ENCODE measurements at places on chromosomes 3 and 15.
A peak's percentile ranks its signal among the peaks of the same experiment; 100 is the strongest.

DNA sequence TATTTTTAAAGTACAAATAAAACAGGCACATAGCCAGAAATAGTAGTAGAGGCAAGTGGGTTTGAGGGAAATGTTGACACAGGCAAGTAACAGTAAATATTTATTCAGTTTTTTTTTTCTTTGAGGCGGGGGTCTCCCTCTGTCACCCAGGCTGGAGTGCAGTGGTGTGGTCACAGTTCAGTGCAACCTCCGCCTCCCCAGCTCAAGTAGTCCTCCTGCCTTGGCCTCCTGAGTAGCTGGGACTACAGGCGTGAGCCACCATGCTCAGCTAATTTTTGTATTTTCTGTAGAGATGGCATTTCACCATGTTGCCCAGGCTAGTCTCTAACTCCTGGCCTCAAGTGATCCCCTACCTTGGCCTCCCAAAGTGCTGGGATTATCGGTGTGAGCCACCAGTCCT lies 43.5 kb downstream of the PHLDB2 start:
- no peak for DNase-seq

DNA sequence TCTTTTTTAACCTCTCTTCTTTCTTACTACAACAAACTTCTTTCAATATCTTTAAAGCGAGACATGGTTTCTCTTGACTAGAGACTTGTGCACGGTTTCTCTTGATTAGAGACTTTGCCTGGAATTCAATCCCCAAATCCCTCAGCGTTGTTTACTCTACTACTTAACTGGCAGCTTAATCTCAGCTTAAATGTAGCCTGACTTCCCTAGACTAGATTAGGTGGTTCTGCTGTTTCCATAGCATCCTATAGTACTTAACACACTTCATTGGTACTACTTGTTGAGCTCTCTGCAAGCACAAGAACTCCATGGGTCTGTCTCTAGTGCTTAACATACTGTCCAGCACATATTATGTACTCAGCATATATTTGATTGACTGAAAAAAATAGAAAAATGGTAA lies 168.2 kb upstream of the GPR149 start:
- DNase-seq = no peak

- DNase-seq = peak; percentile 69
Observed at GRCh38 chr15:92005154-92005553, 151.6 kb downstream of the SLCO3A1 start.

- no peak for DNase-seq
Observed at GRCh38 chr3:124919756-124920155, 14.8 kb downstream of the MUC13 start.

DNA sequence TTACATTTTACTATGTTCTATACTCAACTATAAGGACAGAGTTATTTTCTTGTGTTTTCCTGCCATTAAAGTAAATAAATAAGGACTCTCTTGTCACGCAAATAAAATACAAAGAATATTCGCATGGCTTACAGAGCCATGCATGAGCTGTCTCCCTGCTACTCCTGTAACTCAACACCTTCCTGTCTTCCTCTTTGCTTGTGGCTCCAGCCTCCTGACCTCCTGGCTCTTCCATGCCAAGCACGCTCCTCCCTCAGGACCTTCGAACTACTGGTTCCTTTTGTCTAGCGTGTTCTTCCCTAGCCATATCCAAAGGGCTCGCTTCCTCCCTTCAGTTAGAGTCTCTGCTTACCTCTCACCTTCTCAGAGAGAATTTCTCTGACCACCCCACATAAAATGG lies 124.3 kb upstream of the TMC3 start:
- DNase-seq = no peak

DNA sequence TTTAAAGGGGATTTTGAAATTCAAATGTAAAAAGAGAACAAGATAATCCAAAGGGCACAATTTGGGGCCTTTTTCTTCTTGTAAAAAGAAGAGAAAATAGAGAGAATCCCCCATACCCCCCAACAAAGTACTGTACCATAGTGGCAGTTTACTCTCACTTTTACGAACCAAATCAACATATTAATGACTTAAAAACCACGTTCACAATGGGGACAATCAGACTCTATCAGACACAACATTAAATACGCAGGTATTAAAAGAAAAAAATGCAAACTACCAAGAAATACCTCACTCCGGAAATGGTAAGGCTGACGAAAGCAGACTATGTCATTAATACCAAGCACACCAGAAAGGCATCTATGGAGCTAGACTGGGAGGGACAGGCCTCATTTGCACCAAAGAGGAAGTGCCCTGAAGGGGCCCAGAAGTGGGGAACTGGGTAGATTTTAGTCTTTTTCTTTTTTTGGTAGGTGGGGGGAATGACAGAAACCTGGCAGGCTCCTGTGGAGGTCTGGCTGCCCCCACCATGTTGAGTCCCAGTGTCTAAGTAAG lies 134.3 kb downstream of the TIGIT start:
- DNase-seq = no peak

GRCh38 chr15:69818529-69818928 lies 279.2 kb downstream of the TLE3 start:
- DNase-seq = no peak

- no peak for DNase-seq
Observed at GRCh38 chr15:85112997-85113396, 131.3 kb downstream of the PDE8A start.

DNA sequence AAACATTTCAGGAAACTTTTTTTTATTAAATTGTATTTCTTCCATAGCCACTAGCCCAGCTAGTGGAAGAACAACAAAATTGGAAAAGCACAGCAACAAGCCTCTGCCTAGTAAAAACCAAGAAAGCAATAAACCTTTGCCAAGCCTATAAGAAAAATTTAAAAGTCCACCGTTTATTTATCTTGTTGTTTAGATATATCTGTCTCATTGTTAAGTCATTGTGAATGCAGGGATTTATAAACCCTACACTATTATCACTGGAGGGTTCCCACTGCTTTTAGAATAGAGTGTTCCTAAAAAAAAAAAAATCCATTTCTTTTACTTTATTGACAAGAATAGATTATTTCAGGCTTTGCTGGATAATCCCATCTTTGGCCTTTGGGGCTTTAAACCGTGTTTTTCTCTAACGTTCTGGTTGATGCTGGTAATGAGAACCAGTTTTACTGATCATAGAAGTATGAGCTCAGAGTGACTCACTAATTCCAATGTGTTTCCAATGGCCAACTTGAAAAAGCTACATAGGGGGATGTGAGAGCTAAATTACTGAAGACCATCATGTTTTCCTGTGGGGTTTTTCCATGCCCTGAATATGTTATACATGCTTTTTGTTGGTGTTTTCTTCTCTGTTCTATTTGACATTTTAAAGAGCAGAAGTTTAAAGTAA lies 634.1 kb downstream of the RBMS3 start:
- no peak for DNase-seq

GRCh38 chr15:40338041-40338657 lies 2.6 kb downstream of the CCDC9B start:
- DNase-seq = peak; percentile 56

DNA sequence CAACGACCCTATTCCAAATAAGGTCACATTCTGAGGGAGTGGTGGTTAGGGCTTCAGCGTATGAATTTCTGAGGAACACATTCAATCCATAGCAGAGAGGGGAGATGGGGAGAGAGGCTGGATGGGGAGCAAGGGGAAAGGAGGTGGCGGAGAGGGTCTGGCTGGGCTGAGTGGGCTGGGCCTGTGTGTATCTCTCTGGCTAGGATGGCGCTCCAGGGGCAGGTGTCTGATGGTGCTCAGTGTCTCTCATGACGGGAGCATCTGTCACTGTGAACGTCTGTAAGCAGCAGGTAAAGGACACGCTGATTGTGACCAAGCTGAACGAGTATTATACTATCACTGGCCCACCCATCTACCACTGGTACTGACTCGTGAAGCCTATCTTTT lies 159.6 kb downstream of the XXYLT1 start:
- no peak for DNase-seq

DNA sequence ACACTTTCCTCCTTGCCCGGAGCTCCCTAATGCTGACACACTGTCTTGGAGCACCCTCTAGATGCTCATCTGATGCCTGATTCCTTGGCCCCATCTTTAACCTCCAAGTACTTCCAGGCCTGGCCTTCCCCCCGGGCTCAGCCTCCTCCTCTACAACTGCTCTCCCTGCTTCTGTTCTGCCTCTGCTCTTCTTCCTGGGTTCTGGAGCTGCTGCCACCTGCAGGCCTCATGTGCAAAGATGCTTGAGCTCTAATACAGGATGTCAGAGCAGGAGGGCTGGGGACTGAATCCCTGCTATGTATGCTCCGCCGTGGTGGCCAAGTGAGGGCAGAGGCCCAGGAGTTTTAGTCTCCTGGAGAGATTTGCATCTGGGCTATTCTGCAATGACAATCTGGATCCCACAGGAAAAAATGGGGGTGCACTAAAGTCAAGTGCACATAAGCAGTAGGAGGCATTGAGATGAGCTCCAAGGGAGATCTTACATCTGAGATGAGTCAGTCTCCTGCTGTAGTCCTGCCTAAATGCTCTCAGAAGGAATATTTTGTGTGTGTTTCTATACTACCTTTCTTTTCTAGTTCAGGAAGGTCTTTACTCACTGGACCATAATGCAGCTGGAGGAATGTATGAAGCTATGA lies 296.3 kb downstream of the UACA start:
- DNase-seq = peak; percentile 35

GRCh38 chr15:81244306-81244705 lies 47.6 kb downstream of the IL16 start:
- no peak for DNase-seq

DNA sequence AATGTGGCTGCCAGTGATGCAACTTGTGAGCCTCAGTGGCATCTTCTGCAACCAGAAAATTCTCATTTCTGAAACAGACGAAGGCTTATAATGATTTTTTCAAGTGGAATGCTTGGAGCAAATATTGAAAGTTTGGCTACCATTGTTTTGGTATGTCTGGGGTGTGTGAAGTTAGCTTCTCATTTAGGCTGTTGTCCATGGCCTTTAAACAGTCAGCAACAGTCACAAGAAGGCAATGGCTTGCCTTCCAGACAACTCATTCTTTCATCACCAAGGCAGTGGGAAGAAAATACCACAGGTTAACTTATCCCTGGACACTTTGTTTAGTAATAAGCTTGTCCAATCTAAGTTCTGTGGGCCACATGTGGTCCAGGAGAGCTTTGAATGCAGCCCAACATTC lies 4.7 kb upstream of the BNC1 start:
- DNase-seq = no peak

DNA sequence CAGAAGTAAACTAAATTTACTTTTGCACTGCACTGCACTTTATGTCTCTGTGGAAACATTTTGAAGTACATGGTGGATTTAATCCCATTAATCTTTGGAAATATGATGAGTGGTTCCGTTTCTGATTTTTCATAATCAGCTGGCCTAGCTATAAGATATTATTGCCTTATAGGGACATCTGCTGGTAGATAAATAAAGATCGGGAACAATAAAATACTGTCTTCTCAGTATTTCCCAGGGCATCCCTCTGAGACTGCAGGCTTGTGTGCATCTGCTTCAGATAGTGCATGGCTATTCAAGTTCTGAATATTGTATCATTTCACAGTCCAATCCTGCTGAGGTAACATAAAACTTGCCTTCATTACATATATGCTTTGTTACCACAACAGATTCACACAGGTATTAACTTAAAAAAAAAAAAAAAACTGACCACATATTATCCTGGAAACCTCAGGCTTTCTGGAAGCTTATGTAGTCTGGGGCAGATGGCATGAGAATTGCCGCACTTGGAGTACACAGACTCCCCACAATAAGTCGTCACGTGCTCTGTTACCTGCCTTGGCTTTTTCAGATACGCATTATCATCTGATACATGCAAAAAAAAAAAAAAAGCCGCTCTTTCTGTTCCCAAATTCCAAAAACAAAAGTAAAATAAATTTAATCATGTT lies 330.8 kb upstream of the AGTR1 start:
- DNase-seq = peak; percentile 56

- DNase-seq = no peak
Observed at GRCh38 chr3:156888576-156888975, 62.4 kb downstream of the LEKR1 start.

DNA sequence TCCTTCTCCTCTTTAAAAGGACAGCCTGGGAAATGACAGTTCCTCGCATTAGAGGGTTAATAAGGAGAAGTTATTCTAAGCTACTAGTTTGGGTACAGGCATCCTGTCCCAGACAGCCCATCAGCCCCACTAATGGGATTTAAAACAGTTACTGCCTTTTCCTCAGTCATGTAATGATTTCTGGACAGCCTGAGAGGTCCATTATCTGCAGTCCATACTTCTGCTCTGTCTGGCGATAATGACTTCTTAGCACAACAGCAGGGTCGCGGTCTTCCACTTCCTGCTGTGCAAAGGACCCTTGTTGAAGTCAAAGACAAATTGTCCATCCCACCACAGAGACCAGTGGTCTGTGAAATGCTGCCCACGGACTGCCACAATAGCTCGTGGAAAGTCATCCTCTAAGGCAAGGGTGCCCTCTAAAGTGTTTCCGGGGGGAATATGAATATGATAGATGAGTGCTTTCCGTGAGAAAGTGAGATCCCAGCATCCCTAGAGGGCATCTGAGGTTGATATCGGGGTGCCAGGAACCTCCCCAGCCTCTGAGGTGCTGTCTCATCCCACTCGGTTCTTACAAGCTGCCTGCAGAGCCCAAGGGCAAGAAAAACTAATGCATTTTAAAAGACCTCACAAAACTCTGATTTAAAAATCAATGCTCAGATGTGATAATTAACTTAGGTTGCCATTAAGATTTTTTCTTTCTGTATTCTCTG lies 100.7 kb downstream of the SHOX2 start:
- no peak for DNase-seq

- no peak for DNase-seq
Observed at GRCh38 chr3:66314455-66314854, 93.7 kb downstream of the SLC25A26 start.

DNA sequence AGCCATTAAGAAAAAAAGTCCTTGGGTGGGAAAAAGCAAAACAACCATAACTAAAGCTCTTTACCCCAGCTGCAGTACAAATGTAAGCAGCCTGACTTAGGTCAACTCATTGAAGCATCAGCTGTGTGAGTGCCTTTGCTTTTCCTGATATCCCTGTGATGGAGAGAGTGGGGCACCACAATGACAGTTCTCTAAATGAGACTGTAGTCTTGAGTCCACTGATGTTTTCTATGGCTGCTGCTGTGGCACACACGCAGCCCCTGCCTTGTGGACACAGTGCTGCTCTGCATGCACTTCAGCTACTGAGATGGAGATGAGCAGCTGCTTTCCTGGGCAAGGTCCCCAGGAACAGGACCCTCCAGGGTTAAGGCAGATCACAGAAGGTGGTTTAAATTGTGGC lies 173.2 kb downstream of the KCNAB1 start:
- no peak for DNase-seq

DNA sequence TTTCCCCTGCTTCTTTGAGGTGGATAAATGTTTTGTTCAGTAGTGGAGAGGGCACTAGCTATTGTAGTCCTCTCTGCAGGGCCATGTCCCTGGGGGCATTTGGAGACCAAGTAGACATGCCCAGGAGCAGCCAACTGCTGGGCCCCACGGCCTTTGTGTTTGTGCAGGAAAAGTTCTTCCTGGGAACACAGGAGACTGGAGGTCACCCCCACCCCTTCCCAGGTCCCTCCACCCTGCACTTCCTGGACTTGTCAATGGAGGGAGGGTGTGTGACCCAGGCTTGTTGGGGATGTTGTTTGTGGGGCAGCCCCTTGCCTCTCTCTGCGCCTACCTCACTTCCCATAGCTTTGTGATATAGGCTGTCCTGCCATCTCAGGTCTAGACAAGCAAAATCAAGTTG lies 317.0 kb upstream of the LRRFIP2 start:
- no peak for DNase-seq
